Cardiac muscle cell (in vitro differentiated cells and primary cell): ENCODE measurements at places on chromosomes 11 and 22.

- peaks cover 15% of the 10 kb centered on the region for H3K4me1 ChIP-seq
- H3K27ac ChIP-seq = no peak overlapping the region
- DNase-seq = peak; percentile 85
- no peak overlapping the region for H3K4me3 ChIP-seq
- no peaks in the 10 kb centered on the region for H3K27me3 ChIP-seq
Observed at GRCh38 chr11:10653946-10654810, 39.4 kb downstream of the IRAG1 start.

GRCh38 chr11:122213171-122213570 lies 97.2 kb upstream of the BLID start:
- H3K27ac ChIP-seq = no peak overlapping the region
- H3K27me3 ChIP-seq = no peaks in the 10 kb centered on the region
- H3K36me3 ChIP-seq = no peaks in the 10 kb centered on the region
- H3K4me3 ChIP-seq = no peak overlapping the region
- DNase-seq = no peak

GRCh38 chr22:37568448-37569008 lies 8.2 kb downstream of the CDC42EP1 start:
- H3K36me3 ChIP-seq = no peaks in the 10 kb centered on the region
- no peak overlapping the region for H3K4me3 ChIP-seq
- no peak for DNase-seq
- H3K27me3 ChIP-seq = no peaks in the 10 kb centered on the region
- no peaks in the 10 kb centered on the region for H3K4me1 ChIP-seq
- no peak overlapping the region for H3K27ac ChIP-seq

DNA sequence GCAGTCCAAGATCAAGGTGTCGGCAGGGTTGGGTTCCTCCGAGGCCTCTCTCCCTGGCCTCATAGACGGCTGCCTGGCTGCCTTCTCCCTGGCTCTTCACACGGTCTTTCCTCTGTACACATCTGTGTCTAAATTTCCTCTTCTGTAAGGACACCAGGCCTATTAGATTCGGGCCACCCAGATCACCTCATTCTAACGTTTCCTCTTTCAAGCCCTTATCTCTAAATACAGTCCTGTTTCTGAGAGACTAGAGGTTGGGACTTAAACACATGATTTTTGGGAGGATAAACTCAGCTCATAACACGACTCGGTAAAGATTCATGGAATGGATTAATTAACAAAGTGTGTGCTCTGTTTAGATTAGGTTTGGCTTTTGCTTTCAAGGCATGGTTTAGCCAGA lies 136.0 kb upstream of the SORL1-AS1 start:
- H3K4me3 ChIP-seq = no peak overlapping the region
- no peaks in the 10 kb centered on the region for H3K36me3 ChIP-seq
- H3K4me1 ChIP-seq = no peaks in the 10 kb centered on the region
- no peak for DNase-seq

GRCh38 chr11:57303990-57304579 lies 20.7 kb downstream of the TNKS1BP1 start:
- H3K27me3 ChIP-seq = no peaks in the 10 kb centered on the region
- H3K4me1 ChIP-seq = peaks cover 28% of the 10 kb centered on the region
- H3K36me3 ChIP-seq = peaks cover 16% of the 10 kb centered on the region
- no peak overlapping the region for H3K4me3 ChIP-seq
- H3K27ac ChIP-seq = peak overlapping the region; percentile 69
- DNase-seq = peak; percentile 50

GRCh38 chr22:27727673-27728451 lies 73.7 kb downstream of the MN1 start:
- DNase-seq = peak; percentile 14
- no peaks in the 10 kb centered on the region for H3K36me3 ChIP-seq
- H3K27ac ChIP-seq = no peak overlapping the region
- no peaks in the 10 kb centered on the region for H3K27me3 ChIP-seq
- peaks cover 11% of the 10 kb centered on the region for H3K4me1 ChIP-seq
- no peak overlapping the region for H3K4me3 ChIP-seq

GRCh38 chr11:75302371-75302770 lies 49.1 kb downstream of the ARRB1 start:
- no peak for DNase-seq
- H3K27me3 ChIP-seq = no peaks in the 10 kb centered on the region
- H3K27ac ChIP-seq = peak overlapping the region; percentile 32
- no peak overlapping the region for H3K4me3 ChIP-seq
- H3K4me1 ChIP-seq = peaks cover 7% of the 10 kb centered on the region

DNA sequence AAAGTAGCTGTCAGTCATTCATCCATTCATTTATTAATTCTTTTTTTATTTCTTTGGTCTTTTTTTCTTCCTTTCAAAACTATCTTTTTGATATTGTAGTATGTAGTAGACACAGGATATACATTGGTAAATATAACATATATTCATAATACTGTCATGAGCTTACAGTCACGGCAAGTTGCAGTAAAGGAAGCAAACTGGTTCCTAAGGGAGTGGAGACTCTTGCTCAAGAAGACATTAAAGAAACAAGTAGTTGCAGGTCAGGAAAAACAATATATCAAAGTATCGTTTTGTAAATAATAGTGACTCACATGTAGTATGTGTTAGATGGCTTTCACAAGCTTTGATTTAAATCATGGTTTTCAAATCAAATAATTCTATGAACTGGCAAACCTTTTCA lies 7.5 kb downstream of the OR5AR1 start:
- no peaks in the 10 kb centered on the region for H3K27me3 ChIP-seq
- H3K27ac ChIP-seq = no peak overlapping the region
- H3K4me1 ChIP-seq = no peaks in the 10 kb centered on the region
- no peaks in the 10 kb centered on the region for H3K36me3 ChIP-seq
- no peak for DNase-seq

GRCh38 chr11:94734563-94735275 lies 33.4 kb upstream of the AMOTL1 start:
- H3K27ac ChIP-seq = no peak overlapping the region
- H3K27me3 ChIP-seq = peaks cover 100% of the 10 kb centered on the region
- no peak for DNase-seq

DNA sequence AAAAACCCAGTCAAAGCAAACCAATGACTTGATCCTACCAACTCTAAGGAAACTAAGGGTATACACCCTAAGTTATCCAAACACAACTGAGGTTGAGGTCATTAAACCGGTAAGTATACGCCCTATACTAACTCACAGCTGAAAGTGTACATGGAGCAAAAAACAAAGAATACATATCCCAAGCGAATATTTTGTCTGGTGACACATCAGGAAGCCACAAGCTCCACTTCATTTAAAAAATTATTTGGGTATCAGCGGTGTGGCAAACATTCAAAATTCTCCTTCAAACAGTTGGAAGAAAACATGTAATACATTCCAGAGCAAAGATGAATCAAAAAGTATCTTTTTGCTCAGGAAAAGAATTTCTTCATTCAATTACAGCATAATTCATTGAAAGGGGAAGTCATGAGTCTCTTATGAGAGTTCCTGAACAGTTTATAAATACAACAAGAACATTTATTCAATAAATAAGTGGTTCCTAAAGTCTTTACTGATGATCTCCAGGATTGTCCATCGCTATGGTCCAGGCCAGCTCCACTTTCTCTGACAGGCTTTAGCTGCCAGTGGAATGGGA lies 4.5 kb upstream of the JAML start:
- H3K36me3 ChIP-seq = no peaks in the 10 kb centered on the region
- no peak for DNase-seq
- H3K27me3 ChIP-seq = peaks cover 29% of the 10 kb centered on the region
- no peak overlapping the region for H3K4me3 ChIP-seq

DNA sequence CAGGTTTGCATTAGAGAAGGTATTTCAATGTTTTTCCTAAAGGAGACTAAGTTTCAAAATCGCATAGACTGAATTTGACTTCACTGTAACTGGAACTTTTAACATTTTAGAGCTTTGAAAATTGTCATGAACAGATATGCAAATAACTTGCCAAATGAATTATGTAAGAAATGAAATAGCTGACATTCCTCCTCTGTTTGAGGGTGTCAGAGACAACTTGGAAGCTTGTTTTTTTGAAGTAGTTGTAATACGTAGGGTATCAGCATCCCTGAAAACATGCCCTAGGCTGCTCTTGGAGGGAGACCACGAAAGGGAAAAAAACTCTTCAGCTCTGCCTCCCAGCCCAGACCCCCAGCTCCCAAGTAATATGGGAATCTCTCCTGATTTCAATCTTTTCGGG lies 41.3 kb upstream of the CCDC179 start:
- DNase-seq = no peak
- no peak overlapping the region for H3K27ac ChIP-seq
- H3K4me3 ChIP-seq = no peak overlapping the region
- no peaks in the 10 kb centered on the region for H3K36me3 ChIP-seq

DNA sequence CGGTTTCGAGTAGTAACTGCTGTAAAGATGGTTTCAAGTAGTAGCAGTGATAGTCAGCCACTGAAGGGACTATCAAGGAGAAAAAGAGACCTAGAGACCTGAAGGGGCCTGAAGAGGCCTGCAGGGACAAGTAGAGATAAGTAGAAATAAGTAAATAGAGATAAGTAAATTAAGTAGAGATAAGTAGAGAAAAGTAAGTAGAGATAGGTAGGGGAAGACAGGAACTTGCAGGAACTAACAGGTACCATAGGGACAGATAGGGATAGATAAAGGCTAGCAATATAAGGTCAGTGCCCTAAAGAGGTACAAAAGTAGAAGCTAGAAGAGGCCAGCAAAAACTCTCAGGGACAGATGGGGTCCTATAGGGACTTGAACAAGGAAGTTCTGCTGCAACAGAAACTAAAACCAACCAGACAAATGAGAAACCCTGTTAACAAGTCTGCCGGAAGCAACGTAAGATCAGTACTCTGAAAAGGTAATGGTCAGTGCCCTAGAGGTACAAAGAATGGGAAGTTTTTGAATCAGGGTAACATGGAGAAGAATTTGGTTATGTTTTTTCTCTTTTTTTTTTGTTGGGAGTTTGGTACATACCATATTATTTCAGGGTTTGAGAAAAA lies 9.6 kb upstream of the SC5D start:
- H3K27ac ChIP-seq = peak overlapping the region; percentile 73
- no peak overlapping the region for H3K4me3 ChIP-seq
- no peaks in the 10 kb centered on the region for H3K36me3 ChIP-seq
- no peak for DNase-seq
- peaks cover 17% of the 10 kb centered on the region for H3K4me1 ChIP-seq
- no peaks in the 10 kb centered on the region for H3K27me3 ChIP-seq

DNA sequence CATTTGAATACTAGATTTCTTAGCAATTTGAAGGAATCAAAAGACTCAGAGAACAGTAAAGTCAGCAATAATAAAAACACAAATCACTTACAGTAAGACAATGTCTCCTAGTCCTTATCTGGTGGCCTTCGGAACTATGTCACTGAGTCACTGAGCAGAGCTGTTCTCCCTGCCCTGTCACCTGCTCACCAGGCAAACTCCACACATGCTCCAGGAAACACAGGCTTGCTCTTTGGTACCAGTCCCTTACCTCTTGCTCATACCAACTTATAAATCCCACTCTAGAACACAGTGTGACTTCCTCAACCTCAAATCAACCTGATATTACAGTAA lies 81.1 kb upstream of the CHRM4 start:
- H3K27ac ChIP-seq = peak overlapping the region; percentile 31
- H3K27me3 ChIP-seq = no peaks in the 10 kb centered on the region
- no peak overlapping the region for H3K4me3 ChIP-seq
- no peak for DNase-seq

- no peak overlapping the region for H3K27ac ChIP-seq
- H3K4me1 ChIP-seq = peaks cover 16% of the 10 kb centered on the region
- no peak overlapping the region for H3K4me3 ChIP-seq
- H3K36me3 ChIP-seq = no peaks in the 10 kb centered on the region
- H3K27me3 ChIP-seq = no peaks in the 10 kb centered on the region
Observed at GRCh38 chr11:27012234-27012921, 18.5 kb downstream of the FIBIN start.

GRCh38 chr11:118889797-118890196 lies 6.1 kb downstream of the CXCR5 start:
- peak overlapping the region; percentile 48 for H3K27ac ChIP-seq
- DNase-seq = peak; percentile 50
- no peak overlapping the region for H3K4me3 ChIP-seq
- peaks cover 26% of the 10 kb centered on the region for H3K4me1 ChIP-seq
- H3K36me3 ChIP-seq = no peaks in the 10 kb centered on the region
- no peaks in the 10 kb centered on the region for H3K27me3 ChIP-seq

DNA sequence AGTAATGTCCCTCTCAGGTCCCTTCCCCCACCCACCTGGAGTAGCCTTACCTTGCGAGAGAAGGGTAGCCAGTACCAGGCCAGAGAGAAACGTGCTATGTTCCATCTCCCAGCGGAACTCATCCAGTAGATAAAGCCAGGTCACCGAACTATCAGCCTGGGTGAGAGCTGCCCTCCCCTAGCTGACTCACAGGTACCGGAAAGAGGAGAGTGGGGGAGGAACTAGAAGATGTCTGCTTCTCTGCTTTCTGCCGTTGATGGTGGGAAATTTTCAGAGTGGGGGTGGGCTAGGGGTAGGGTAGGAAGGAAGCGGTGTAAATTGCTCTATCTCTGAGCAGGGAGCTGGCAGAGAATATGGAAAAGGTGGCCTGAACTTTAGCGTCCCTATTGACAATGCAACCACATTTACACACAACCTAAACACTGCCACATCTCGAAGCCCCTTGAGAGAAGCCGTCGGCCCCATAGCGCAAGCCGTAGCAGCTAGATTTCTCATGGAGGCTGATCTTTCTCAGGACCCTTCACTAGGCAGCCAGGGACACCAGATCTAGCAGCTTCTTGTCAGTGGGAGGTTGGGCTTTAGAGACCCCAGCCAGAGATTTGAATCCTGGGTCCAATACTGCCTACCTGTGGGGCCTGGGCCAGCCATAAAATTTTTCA lies at the start of gene CD3D:
Gene CD3D (minus strand): TSS at position 203 of the 659 bp plus-strand sequence. CDS start 98 bp downstream, at position 105.
- H3K4me3 ChIP-seq = no peak within 1 kb of the TSS
- H3K27me3 ChIP-seq = peaks cover 30% of the 10 kb centered on the region
- H3K36me3 ChIP-seq = no peaks in the 10 kb centered on the region
- no peak within 1 kb of the TSS for H3K27ac ChIP-seq
- no peak for DNase-seq

DNA sequence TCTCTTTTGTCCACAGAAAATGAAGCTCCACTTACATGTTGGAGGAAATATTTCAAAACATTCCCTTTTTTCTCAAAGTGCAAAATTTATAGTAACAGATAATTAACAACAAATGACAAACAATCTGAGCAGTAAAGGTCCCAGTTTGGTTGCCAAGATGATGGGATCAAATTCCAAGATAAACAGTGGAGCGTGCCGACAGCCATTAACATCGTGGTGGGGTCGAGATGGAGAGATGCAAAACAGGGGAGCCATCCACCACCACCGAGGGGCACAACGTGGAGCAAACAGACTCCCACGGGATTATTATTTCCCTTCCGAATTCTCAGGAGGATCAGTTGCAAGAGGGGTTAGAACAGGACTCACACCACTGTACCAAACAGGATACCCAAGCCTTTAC lies 17.2 kb downstream of the MPPED2 start:
- no peak overlapping the region for H3K4me3 ChIP-seq
- no peaks in the 10 kb centered on the region for H3K36me3 ChIP-seq
- H3K4me1 ChIP-seq = peaks cover 3% of the 10 kb centered on the region
- no peak for DNase-seq

GRCh38 chr22:21448627-21449416 lies 18.4 kb upstream of the TMEM191C start:
- H3K4me1 ChIP-seq = peaks cover 19% of the 10 kb centered on the region
- H3K4me3 ChIP-seq = no peak overlapping the region
- no peaks in the 10 kb centered on the region for H3K27me3 ChIP-seq
- no peak for DNase-seq

- no peak overlapping the region for H3K27ac ChIP-seq
- H3K4me3 ChIP-seq = no peak overlapping the region
- no peak for DNase-seq
- H3K4me1 ChIP-seq = no peaks in the 10 kb centered on the region
Observed at GRCh38 chr11:29190313-29190712, 826.5 kb downstream of the KCNA4 start.

- peak overlapping the region; percentile 93 for H3K27ac ChIP-seq
- peak; percentile 62 for DNase-seq
- H3K4me3 ChIP-seq = peak overlapping the region; percentile 37
- H3K4me1 ChIP-seq = peaks cover 32% of the 10 kb centered on the region
Observed at GRCh38 chr11:112175599-112175952, 264 bp downstream of the BCO2 start.
